ENCODE measurements at places on chromosomes 4 and X. TPM values are rescaled to one million over a fixed set of nuclear protein-coding genes. Genes with fewer than 3 reads are reported as not detected.

GRCh38 chr4:185904381-185904780 lies 92.4 kb upstream of the SORBS2 start:
- DNase-seq: no peak

GRCh38 chr4:186948361-186949242 lies 224.9 kb upstream of the FAT1 start:
- DNase-seq: peak; percentile 27

DNA sequence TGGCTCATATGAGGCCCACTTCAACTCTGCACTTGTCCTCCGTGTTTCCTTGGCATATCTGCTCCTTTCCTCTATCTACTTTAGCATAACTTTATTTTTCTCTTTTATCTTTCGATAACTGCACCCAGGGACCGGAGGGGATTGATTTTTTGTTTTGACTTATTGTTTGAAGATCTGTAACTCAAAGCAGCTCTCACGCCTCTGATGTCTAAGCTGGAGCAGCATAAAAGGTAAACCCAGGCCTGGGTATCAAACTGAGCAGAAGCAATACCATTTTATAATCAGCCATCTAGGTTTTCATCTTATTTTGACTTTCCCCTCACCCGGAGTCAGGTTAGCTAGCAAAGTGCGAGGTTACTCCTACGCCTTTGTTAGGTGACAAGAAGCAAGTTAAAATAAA lies 28.4 kb downstream of the LEF1 start:
- DNase-seq: no peak

GRCh38 chr4:54764476-54764875 lies 106.7 kb downstream of the KIT start:
- DNase-seq: no peak

DNA sequence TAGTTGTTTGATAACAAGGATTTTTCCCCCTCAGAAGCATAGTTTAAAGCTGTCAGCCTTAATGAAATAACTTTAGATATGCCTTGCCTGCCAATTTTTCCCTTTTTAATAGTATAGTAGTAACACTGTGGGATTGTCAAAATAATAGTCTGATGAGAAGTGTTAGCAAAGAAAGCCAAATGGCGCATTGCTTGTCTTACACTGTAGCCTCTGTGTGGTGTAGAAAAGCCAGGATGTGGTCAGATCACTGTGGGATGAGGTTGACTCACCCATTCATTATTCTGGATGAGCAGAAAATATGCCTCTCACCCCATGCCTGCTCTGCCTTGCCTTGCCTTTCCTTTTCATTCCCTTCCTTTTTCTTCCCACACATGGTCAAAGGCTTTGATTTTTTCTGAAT lies 257.8 kb upstream of the NRK start:
- peak; percentile 15 for DNase-seq

DNA sequence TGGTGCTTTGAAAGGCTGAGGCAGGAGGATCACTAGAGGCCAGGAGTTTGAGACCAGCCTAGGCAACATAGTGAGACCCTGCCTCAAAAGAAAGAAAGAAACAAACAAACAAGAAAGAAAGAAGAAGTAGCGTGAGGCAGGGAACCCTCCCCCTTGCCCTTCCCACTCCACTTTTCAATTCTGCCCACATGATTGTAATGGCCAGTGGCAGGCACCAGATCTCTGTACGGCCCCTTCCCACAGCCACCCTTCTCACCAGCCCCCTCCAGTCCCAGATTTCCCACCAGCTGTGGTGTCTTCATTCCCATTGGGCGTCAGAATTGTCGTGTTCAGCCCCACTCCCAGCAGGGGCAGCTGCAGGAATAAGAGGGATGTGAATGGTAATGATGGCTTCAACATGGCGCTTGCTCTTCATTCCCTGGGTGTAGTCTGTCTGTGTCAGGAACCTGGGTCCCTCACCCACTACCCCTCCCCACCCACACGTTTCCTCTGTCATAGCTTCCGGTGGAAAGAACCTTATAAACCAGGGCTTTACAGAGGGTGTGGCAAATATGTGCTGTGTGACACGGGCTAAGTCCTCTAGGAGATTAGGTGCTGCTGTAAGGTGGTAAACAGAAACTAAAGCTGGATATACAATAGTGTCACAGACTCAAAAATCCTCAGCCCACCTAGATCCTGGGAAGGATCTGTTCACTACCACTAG lies at the start of gene IL2RG:
Gene IL2RG, minus strand, starts transcription at position 437 of the 703 bp plus-strand sequence. Its CDS starts 38 bp downstream, at position 399.
- no peak for DNase-seq

- no peak for DNase-seq
These were observed 894.8 kb upstream of the EPHA5 start for GRCh38 chr4:66564901-66565651.

XK gene
- 2.8 TPM for polyA plus RNA-seq

CORIN gene
- 3.5 TPM for polyA plus RNA-seq

RHOXF2 gene
- 0.18 TPM for polyA plus RNA-seq

VCX3A gene
- 0.29 TPM for polyA plus RNA-seq

ETDA gene
- 0.33 TPM for polyA plus RNA-seq

EREG gene
- 0.34 TPM for polyA plus RNA-seq

ADGRG2 gene
- 4.2 TPM for polyA plus RNA-seq

Data from right lung (tissue), 10 donors.